DMS53 (cell line): ENCODE measurements at places on chromosomes 7 and 10.
A peak's percentile ranks its signal among the peaks of the same experiment; 100 is the strongest.

- DNase-seq, result no peak
These were observed 35.6 kb downstream of the PITRM1 start for GRCh38 chr10:3136763-3137611.

DNA sequence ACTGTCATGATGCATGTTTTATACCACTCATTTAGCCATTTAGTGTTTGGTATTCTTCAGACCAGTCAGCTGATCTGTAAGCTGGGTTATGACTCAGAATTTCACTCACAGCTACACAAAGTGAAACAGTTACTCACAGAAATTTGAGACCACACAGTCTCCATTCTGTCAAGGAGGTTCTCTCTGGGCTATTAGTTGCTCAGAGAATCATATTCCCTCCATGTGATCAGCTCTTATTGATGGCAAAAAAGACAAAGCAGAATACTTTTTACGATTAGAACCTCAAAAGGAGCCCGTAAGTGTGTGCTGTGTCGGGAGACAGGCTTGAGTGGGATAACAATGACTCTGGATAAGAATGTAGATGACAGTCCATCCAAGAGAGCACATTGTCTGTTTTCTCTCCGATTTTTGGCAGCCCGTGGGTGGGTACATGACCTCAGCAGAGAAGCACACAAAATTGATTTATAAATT, 277.6 kb upstream of the SORCS1 start:
- peak; percentile 9 for DNase-seq

GRCh38 chr10:124042656-124043309, 50.6 kb downstream of the CHST15 start:
- no peak for DNase-seq

- DNase-seq, result no peak
These were observed 7.2 kb downstream of the RNF133 start for GRCh38 chr7:122691569-122692235.

- peak; percentile 94 for DNase-seq
These were observed 33.1 kb upstream of the NEUROD6 start for GRCh38 chr7:31373337-31374289.

DNA sequence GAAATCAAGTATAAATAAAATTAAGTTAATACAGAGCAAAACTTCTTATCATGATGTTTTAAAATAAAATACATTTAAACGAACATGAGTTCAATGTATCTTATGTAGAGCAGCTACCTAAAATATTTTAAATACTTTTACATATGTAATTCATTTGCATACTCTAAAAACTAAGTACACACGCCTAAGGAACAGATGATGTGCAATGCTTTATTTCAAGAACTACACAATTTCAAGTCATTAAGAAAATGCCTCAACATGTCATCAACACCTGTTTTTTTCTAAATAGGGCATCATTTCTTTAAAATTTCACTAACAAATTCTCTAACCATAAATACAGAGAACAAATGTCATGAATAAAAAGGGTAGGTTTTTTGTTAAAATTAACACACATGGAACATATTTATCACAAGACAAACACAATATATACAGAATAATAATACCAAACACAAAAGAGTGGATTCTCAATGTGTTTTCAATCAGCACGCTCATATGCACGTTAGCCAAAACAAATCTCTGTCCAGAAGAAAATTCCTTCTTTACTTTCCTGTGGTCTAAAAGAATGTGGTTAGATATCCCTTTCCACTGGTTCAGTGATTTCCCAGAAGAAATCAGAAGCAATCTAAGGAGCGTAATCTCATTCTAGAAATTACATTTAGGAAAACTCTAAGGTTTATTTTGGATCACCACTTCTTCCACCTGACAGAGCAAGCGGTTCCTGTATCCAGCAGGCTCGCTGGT, 73.0 kb upstream of the PFKP start:
- DNase-seq, result no peak

- no peak for DNase-seq
These were observed 369.6 kb downstream of the FRMD4A start for GRCh38 chr10:13961097-13961496.

GRCh38 chr7:33806298-33807154, 98.8 kb upstream of the BMPER start:
- DNase-seq, result peak; percentile 21

DNA sequence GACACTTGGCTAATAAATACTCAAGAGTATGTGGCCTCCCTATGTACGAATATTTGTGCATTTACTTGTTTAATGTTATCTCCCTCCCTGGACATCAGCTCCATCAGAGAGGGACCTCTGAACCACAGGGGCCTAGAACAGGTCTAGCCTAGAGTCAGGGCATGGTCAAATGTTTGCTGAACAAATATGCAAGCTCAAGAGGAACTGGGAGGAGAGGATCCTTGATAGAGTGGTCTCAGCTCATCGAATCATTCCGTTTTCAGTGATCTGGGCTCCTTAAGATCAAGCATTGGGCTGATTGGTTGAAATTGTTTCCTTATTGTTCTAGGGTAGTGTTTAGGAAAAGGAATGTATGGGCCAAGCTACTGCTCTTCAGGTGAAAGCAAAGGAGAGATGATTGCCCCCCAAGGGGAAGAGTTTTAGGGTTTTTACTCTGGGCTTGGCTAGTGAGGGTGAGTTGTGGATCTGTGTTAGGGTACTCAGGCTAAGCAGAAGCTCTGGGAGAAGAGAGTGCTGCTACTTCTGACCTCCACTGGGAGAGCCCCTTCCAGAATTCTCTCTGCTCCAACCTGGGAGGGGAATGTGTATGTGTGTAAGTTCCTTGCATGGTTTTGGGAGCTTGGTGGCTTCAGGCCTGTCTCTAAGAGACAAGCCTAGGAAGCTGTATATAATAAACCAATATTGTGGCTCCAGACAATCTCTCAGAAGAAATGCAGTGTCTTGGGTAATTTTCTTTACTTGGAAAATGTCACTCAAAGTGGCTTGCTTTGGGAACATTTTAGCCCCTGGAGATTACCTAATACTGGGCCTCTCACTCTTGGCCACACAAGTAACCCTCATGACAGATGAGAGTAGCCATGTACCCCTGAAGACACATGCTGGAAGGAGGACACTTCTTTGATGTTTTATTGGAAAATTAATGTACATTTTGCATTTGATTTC, 110.0 kb downstream of the EMX2 start:
- DNase-seq, result no peak

GRCh38 chr7:7077945-7078344, 104.4 kb upstream of the C1GALT1 start:
- no peak for DNase-seq

GRCh38 chr7:154804449-154804848, 198.5 kb downstream of the PAXIP1 start:
- no peak for DNase-seq
